NCI-H2171 (cell line): ENCODE measurements at places on chromosomes 16 and 17.

- peak; percentile 84 for DNase-seq
These were observed 179.6 kb upstream of the TNRC6C start for GRCh38 chr17:77778636-77779489.

DNA sequence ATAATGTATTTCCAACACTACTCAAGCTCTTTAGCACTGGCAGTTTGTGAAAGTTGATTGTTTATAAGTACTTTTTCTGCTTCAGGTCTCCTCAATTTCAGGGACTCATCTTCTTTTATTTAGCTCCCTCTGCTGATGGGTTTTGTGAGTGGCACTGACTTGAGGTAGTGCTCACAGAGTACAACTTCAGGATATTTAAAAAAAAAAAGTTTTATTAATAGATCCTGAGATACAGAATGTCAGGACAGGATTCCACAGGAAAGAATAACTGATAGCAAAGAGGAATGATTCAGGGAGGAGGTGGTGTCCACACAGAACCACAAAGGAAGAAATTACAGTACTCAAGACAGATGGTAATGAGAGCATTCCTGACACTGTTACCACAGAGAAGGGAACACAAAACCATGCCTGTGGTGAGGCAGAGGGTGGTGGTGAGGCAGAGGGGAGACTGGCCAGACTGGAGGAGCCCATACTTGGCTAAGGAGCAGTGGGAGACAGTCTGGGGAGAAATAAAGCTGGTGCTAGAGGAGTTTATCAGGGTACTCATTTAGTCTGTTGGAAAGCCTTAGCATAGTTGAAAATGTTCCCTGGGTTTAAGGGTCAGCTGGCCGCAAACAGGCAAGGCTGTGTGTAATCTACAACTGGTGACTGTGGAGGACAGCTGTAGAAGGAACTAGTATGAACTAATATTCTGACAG lies 63.7 kb downstream of the SPAG9 start:
- peak; percentile 7 for DNase-seq

DNA sequence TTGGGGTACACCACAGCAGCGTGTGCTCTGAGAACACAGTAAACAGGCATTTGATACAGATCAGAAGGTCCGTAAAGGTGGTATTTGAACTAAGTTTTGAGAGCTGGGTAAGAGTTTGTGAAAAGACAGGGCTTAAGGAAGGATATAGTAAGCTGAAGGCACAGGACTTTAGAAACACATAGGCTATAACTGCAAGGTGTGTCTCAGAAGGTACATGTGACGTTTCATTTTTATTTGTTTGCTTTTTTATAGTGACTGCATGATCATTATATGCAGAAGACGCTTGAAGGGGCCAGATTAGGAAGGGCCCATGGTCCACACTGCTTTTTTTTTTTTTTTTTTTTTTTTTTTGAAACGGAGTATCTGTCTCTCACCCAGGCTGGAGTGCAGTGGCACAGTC lies 644.6 kb downstream of the WWOX start:
- no peak for DNase-seq

GRCh38 chr17:35948092-35948491 lies 4.6 kb upstream of the LYZL6 start:
- DNase-seq = no peak

GRCh38 chr16:64265756-64266155 lies 856.1 kb downstream of the CDH11 start:
- no peak for DNase-seq

DNA sequence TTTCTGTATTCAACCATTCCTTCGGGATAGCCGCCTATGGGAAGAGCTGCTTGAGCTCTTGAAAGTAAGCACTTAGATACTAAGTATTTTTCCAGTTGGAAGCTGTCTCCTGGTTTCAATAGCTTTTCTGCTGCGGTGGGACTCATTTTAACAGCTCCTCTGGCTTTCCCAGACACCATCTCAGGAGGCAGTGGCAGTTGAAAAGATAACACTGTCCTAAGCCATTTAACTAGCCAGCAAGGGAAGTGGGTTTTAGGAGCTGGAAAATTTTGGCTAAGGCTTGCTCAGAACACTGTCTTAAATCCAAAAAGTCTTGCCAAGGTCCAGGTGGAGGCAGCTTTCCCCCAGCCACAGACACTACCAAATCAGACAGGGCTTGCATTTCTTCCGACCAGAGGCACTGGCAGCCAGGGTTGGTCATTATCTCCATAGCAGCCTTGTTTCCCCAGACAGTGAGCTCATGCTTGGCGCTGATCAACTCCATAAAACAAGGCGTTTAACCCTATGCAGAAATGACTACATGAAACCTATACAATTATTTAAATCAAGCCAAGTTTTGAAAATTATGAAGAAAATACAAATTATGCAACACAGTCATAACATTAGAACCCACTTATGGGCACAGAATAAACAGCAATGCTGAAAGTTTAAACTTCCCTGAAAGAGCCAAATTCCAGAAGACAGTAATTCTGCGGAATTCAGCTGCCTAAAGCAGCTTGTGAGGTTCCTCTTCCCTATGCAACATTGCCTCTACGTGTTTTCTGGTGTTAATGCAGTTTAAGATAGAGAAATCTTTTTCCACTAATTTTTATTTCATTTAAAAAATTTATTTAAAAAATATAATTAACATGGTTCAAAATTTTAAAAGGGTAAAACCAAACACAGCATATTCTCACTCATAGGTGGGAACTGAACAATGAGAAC lies 25.0 kb downstream of the GABARAPL2 start:
- no peak for DNase-seq

- no peak for DNase-seq
These were observed 14.7 kb upstream of the FBXL20 start for GRCh38 chr17:39416141-39416540.

GRCh38 chr16:67644038-67644437 lies 906 bp upstream of the CARMIL2 start:
- DNase-seq = no peak

DNA sequence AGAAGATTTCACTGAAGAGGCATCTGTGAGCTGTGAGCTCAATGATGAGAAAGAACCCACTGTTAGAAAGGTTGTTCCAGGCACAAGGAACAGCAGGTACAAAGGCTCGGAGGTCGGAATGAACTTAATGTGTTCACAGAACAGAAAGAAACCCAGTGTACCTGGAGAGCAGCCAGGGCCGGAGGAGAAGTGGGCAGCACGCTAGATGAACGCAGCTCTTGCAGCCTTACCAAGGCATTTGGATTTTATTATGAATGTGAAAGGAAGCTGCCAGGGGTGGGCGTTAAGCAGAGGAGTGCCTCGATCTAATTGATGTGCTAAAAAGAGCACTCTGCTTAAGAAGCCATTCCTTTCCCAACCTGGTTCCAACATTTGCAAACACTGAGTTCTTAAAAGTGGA lies 19.0 kb downstream of the EEF2K start:
- DNase-seq = no peak

GRCh38 chr17:20189979-20190378 lies 180.8 kb downstream of the SPECC1 start:
- DNase-seq = no peak

GRCh38 chr17:72382971-72383722 lies 262.3 kb downstream of the SOX9 start:
- DNase-seq = no peak

- no peak for DNase-seq
These were observed 8.8 kb upstream of the CEP112 start for GRCh38 chr17:66200685-66201092.

GRCh38 chr17:12613566-12613965 lies 52.1 kb upstream of the MYOCD start:
- DNase-seq = no peak

- DNase-seq = no peak
These were observed 16.9 kb downstream of the LDAF1 start for GRCh38 chr16:21175397-21175796.

GRCh38 chr17:52233176-52233575 lies 74.7 kb upstream of the CA10 start:
- DNase-seq = no peak

- no peak for DNase-seq
These were observed 4.1 kb downstream of the CCDC102A start for GRCh38 chr16:57532266-57532625.

GRCh38 chr17:81400154-81400977 lies 5.1 kb downstream of the BAHCC1 start:
- DNase-seq = no peak

GRCh38 chr17:17172990-17173389 lies 33.1 kb downstream of the PLD6 start:
- DNase-seq = no peak

DNA sequence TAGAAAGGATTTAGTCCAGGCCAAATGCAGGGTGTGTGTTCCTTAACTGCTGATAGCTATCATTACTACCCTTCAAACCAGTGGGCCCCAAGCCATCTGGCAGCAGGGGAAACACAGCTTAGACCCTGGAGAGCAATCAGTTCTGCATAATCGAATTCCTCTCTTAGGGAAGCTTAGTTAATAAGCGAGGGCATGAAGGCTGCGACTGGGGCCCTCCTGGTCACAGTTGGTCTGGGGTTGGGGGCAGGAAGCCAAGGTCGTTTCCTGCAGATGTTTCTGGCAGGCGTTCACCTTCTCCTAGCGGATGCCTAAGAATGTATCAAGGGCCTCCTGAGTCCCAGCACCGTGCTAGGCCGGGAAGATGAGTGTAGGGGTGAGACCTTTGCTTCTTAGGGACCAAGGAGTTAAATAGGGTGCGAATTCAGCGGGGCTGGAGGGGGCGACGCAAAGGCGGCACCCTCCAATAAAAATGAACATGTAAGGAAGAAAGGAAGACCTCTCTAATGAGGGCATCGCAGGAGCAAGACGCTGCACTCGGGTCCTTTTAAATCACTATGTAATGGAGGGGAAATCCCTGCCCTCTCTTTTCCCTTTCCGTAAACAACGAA lies 16.5 kb upstream of the EEF2K start:
- no peak for DNase-seq

DNA sequence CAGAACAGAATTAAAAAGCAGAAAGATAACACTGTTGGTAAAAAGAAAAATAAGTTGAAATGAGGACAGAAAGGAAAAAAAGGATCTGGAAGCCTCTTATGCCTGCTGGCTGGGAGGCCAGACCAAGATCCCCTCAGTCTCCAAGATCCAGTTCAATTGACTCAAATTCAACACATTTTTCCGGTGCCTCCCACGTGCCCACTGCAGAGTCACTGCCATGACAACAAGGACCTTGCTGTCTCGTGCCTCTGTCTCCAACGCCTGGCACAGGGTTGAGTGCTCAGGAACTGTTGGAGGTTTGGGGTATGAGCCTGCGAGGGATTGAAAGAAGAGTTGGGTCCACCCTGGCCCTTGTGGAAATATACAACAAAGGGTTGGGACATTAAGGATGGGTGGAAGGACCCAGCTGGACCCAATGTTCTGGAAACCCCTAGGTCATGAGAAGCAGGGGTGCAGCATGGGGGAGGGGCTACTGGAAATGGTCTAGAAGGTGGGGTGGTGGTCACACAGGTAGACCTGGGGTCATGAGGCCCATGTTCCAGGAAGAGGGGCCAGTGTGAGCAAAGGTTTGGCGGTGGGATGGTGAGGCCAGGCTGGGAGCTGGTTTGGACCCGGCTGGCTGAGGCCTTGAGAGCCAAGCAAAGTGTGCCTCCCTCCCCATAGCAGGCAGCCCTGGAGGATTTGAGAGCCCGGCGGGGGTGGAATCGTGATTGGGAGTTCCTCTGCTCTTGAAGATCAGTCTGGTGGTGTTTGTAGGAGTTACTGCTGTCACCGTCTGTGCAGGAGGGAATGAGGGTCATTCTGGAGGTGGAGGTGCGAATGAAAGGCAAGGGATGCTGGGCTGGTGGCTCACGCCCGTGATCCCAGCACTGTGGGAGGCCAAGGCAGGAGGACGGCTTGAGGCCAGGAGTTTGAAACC lies 1.3 kb downstream of the IL34 start:
- no peak for DNase-seq

DNA sequence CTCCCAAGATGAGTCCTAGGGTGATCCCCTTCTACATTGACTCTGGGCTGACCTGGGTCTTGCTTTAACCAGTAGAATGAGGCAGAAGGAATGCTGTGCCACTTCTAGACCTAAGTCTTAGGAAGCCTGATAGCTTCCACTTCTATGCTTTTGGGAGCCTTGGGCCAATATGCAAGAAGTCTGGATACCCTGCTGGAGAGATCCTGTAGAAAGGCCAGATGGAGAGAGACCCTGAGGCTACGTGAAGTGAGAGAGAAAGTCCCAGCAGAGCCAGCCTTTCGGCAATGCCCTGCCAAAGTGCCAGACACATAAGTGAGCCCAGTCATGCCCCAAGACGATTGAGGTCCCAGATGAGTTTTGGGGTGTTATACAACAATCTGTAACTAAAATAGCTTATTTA lies 1.7 kb downstream of the KRT222 start:
- no peak for DNase-seq

- no peak for DNase-seq
These were observed 7.1 kb downstream of the COPZ2 start for GRCh38 chr17:48030531-48030930.

DNA sequence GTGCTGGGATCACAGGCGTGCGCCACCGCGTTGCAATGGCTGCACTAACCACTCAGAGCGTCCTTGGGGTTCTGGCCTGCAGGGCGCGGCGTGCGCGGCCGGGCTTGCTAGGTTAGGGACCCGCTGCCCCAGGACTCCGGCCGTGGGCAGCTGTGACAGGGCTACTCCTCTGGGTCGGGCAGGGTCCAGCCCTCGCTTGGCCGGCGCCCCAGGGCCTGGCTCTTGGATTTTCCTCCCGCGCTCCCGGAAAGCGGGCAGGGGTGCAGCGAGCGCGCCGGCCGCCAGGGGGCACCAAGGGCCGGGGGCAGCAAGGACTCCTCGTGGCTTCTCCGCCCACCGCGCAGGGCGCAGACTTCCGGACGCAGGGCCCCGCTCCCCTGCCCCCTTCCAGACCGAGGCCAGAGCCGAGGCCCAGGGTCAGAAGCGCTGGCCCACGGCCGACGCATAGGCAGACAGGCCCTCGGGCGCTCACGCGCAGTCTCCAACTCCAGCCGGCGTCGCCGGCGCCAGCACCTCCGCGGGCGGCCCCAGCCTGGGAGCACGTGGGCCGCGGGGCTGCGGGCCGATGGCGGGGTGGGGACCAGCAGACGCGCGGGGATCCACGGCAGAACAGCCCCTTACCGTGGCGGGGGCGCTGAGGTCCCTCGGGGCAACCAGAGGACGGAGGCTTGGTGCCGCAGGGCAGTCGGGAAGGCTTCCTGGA lies 355 bp downstream of the TLE7 start:
- no peak for DNase-seq
